NCI-H510A (cell line): ENCODE measurements at places on chromosomes 6 and 20.

DNA sequence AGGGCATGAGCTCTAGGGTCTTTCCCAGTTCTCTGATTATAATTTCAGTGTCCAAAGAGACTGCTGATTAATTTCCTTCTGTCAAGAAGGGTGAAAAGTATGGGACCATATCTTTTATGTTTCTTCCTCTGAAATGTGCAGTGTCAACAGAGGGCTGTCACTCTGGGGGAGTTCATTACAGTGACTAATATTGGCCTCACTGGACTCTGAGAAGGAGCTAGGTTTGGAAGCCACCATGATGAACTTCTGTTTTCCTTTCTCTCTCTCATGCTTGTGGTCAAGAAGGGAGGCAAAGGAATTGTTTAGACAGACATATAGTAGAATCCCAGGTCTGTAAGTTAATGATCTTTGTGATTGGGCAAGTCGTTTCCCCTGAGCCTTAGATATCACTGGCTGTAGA is 41.8 kb upstream of the BMP6 start:
- DNase-seq, result no peak

DNA sequence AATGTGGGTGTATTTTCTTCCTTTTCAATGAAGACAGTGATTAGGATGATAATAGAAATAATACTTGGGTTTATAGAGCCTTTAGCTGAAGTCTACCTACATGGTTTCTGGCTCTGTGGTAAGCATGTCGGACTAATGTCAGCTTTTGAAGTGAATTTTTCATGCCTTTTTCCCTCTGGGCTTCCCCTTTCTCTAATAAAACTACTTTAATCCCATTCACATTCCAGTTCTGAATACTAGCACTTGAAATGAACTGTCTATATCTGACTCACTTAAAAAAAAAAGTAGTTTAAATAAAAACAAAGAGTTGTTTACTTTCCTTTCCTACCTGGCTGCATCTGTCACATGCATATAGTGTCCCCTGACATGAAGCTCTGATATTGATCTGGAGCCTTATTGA is 545.9 kb upstream of the FLRT3 start:
- DNase-seq, result no peak

DNA sequence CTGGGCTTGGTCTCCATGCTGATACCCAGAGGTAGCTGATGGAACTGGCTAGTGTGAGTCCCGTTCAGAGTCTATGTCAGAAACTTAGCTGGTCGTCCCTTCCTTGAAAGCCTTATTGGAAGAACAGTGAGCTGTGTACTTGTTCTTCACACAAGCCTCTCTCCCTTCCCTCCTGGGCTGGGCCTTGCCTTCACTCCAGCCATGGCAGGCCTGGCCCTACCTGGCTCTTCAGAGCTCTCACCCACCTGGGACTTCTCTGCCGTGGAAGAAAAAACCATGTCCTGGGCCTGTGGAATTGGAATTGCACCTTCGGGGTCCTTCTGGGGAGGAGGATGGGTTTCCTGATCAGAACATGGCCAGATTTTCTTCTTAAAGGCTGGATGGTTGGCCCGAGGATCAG is 20.3 kb upstream of the ZNF831 start:
- no peak for DNase-seq

GRCh38 chr20:19991854-19992253 is 25.3 kb upstream of the NAA20 start:
- no peak for DNase-seq

DNA sequence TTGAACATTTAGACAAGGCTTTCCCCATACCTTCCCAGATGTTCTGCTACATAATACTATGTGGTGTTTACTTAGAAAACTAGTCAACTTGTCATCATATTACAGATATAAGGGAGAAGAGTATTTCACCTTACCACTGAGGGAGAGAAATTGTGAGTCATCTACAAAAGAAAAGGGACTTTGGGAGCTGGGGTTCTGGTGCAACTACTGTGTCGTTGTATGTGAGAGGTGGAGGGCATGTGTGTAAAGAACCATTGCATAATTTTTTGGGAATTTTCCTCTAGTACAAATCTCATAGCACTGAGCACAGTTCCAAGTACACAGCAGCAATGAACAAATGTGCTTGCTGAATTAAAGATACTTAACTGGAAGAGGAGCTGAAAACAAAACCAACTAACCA is 665.6 kb downstream of the DHX35 start:
- no peak for DNase-seq

DNA sequence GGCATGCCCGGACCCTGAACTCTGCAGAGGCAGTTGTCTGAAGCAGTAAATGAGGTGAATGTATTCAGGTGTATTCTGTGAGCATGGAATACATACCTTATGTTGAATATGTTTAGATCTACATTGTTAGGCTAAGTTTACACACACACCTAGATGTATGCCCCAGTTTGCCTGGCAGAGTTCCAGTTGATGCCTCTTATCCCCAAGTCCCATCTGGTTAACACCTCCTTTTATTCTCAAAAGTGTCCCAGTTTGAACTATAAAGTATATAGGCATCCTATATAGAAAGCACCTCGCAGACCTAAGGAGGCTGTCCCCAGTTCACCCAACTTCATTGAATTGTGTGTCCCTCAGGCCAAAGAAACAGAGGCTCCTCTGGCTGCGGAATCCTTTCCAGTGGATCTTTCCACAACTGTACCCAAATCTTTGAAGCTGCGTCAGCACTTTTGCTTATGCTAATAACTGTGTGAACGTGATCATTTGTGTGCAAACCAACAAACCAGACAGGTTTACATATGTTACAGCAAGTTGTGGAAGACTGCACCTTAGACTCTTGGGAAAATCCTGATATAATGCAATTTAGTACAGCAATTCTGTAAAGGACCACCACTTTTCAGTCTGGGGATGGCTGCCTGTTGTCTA is 4.8 kb upstream of the DHX35 start:
- DNase-seq, result no peak

- no peak for DNase-seq
These were observed 29.8 kb downstream of the SYCP2 start for GRCh38 chr20:59903621-59904020.

- no peak for DNase-seq
These were observed 20.8 kb downstream of the SLC24A3 start for GRCh38 chr20:19232997-19233794.

DNA sequence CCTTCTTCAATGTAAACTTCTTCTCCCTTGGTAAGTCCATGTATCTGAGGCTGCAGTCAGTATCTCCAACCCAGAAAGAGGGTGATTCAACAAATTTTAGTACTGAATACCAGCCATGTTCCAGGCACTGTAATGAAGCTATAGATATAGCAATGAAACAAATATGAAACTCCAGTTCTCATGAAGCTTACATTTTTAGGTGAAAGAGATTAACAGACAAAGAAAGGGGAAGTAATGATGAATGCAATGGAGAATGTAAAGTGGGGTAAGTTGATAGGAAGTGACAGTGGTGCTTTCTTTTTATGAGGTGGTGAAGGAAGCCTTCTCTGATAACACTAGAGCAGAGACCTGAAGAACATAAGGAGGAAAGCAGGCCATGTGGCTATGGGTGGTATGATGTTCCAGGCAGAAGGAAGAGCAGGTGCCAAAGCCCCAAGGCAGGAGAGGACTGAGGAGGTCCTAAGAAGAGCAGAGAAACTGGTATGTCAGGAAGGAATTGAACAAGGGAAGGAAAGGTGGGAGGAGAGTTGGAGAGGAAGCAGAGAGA is 143.6 kb downstream of the TFAP2B start:
- DNase-seq, result no peak

- DNase-seq, result no peak
These were observed 179.6 kb upstream of the CCN2 start for GRCh38 chr6:132130626-132131298.

GRCh38 chr6:69935079-69935478 is 68.7 kb downstream of the COL19A1 start:
- no peak for DNase-seq

- no peak for DNase-seq
These were observed 6.0 kb upstream of the DSP start for GRCh38 chr6:7535498-7535897.

DNA sequence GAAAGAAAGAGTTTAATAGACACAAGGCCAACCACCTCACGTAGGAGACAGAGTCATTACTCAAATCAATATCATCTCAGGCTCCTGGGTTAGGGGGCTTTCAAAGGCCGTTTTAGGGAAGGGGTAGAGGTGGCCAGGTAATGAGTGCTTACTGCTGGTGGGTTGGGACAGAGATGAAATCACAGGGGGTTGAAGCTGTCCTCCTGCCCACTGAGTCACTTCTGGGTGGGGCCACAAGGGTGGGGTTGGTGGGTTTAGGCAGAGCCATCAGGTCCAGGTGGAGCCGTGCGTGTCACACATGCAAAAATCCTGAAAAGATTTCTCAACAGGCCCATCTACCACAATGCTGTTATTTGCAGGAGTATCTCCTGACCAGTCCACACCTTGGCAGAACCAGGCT is 167.0 kb upstream of the EXOC2 start:
- no peak for DNase-seq

DNA sequence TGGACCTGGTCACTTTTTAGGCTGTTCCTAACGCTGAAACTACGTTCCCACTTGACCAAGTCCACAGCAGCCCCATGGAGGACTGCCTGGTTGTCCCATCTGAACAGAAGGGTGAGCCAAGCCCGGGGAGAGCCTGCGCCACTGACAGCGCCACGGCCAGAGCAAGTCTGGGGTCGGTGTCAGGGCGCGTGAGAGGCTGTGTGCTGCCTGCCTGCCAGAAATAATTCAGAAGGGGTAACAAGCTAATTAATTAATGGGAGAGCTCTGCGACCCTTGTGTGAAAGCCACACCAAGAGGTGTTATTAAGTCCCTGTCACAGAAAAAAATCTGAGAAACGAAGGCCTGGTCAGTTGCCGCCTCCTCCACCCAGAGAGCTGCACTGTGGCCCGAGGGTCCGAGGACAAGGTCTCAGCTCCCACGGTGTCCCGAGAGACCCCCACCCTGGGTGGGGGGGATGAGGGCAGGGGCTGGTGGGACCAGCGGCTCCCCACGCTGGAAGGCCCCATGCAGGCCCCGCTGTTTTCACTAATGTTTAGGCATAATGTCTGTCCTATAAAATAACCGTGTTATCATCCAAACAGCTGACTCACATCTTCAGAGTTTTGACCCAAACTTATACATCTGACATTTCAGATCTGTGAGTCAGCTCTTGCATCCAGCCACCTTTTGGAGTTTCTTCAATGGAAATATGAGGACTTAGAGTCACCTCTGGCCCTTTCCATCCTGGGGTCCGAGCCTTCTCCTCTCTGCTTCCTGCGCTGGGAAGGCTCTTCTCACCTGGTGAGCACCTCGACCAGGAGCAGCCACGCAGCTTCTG is 58.5 kb downstream of the DLL1 start:
- DNase-seq, result no peak

- no peak for DNase-seq
These were observed 828 bp downstream of the ADGRB3 start for GRCh38 chr6:68635706-68636513.

DNA sequence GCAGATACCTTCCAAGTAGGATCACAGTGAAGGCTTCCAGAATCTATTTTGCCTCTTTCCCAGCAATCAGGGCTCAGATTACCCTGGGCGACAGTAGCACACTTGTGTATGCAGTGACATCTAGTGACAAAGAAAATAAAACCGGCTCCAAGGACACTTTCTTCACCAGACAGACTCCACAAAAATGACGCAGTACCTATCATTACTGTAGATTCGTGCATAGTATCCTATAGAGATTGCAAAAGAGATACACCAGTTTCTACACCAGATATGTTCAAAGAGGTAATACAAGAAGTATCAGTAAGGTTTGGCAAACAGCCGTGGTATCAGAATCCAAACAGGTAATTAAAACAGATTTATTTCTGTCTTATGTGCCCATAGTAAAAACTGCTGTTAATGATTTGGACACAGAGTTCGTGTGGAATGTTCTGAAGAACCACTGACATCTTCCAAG is 600.4 kb upstream of the JAG1 start:
- DNase-seq, result peak; percentile 55

DNA sequence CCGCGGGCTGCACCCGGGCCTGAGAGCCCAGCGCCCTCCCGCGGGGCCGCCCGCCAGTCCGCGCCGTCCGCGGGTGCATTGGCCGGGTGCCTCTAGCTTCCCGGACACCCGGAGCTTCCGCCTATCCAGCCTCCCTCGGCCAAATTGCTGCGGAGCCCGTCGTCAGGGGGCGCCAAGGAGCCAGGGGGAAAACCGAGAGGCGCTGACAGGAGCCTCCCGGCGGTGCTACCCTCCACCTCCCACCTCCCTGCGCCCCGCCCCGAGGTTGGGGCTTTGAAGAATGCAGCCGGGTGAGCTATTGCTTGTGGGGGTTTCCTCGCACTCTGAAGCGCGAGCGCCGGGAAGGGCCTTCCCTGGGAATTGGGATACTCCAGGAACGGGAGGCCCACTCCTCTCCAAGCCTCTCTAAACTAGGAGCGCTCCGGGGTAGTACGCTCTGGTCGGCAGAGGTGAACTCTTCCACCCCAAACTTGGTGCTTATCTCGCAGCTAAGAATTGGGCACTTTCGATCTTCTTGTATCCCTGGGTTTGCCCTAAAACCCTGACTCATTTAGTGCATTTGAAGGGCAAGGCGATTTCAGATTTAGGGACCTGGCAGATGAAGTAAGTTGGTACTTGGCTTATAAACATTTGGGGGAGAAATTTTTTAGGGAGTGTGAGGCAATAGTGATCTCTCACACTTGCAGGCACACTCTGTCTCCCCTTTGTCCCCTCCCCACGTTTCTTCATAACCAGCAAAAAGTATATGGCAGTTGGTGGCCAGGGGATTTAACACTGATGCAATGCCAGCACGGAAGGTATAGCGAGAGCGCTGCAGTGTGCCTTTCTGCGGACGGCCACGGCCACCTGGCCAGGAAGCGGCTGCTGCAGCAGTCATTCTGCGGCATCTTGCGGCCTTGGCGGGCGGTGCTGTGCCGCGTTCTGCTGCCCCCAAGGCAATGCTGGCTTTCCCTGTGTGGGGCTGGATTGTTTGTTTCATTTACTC is 556 bp downstream of the BEND6 start:
- peak; percentile 90 for DNase-seq

DNA sequence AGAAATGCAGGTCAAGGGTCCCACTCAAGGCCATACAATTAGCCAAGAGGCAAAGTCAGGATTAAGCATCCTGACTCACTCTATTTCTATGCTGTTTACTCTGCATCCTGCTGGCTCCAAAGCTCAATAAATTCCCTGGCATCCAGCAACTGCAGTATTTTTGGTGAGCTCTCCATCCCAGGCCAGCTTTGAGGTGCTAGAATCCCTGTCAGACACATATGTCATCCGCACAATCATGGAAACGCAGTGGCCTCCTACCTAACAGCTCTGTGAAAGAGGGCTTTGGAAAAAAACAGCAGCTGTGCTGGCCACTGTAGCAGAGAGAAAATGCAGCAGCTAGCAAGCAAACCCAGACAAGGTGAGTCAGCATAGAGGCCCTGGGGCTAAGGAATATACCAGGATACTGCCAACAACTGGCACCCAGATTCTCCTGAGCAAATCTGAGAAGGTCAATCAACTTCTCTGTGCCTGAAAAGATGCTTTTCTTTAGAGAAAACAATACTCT is 58.4 kb downstream of the ANKEF1 start:
- DNase-seq, result no peak
